ENCODE measurements at places on chromosomes 5 and 9. TPM values are rescaled to one million over a fixed set of nuclear protein-coding genes. Genes with fewer than 3 reads are reported as not detected.

DNA sequence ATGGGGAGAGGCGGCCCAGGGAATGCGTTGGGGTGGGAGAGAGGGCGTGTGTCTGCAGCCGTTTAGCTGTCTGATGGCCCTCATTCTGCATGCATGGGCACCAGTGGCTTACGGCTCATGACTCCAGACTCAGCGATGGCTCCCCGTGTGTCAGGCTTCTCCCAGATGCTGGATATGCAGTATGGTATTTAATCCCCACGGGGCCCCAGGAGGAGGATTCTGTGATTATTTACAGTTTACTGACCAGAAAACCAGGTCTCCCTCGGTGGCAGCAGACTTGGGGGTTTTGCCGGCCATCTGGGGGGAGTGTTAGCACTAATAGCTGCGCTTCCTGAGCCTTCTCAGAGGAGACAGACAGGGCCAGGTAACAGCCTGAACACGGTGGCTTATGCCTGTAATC is 4.3 kb downstream of the PRDM12 start:
- DNase-seq, result no peak

GRCh38 chr9:113247640-113248039 is 26.3 kb downstream of the SLC31A1 start:
- no peak for DNase-seq

- DNase-seq, result no peak
Observed at GRCh38 chr9:95341293-95341962, 23.9 kb upstream of the FANCC start.

DNA sequence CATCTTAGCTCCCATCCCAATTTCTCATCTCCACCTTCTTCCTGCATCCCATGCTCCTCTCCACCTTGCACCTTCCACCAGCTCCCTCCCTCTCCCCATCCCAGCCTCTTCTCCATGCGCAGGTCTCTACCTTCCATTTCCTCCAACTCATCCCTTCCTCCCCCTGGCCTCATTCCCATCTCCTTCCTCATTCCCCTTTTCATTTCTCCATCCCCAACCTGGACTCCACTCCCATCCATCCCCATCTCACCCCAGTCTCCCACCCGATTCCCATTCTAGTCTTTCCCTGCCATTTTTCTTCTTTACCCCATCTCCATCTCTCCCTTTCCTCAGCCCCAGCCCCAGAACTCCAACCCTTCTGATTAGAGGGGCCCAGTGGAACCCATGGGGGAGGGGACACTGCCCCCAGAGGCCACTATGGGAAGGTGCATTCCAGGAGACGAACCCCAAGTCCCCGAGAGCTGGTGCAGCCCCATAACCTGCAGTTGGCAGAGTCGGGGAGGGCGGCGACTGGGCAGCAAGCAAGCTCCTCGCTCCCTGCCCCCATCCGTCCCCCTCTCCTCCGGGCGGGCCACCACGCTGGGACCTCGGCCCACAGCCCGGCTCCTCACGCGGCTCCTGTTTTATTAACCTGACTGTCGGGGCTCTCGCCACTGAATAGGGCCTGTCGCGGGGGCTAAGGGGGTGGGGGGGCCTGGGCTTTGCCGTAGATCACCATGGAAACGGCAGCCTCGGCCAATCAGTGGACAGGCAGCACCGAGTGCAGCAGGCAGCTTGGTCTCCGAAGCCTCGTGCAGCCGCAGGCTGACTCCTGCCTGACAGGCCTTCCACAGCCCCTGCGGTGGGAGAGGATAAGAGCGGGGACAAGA is 66.7 kb downstream of the PCDH1 start:
- no peak for DNase-seq

- no peak for DNase-seq
Observed at GRCh38 chr9:6034954-6035353, 19.5 kb upstream of the RANBP6 start.

SHB gene
- 20.0 TPM for total RNA-seq

OCLN gene
- total RNA-seq, result 28.6 TPM

PCDHA4 gene
- 0.35 TPM for total RNA-seq

Data from esophagus squamous epithelium (tissue), 5 donors.